T-helper 9 cell (primary cell): ENCODE measurements at places on chromosomes 13 and 19.
A peak's percentile ranks its signal among the peaks of the same experiment; 100 is the strongest.

GRCh38 chr19:49924004-49924880 is 4.8 kb upstream of the ATF5 start:
- DNase-seq, result no peak

DNA sequence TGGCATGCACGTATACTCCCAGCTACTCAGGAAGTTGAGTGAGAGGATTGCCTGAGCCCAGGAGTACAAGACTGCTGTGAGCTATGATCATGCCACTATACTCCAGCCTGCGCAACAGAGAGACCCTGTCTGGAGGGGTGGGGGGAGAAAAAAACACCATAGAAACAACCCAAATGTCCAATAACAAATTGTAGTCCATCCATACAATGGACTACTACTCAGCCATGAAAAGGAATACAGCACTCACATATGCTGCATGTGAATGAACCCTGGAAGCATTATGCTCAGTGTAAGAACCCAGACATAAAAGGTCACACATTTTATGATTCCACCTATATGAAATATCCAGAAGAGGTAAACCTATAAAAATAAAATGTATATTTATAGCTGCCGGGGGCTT is 42.3 kb downstream of the CD320 start:
- DNase-seq, result no peak

- DNase-seq, result no peak
Observed at GRCh38 chr19:33293255-33294057, 8.9 kb downstream of the CEBPA start.

DNA sequence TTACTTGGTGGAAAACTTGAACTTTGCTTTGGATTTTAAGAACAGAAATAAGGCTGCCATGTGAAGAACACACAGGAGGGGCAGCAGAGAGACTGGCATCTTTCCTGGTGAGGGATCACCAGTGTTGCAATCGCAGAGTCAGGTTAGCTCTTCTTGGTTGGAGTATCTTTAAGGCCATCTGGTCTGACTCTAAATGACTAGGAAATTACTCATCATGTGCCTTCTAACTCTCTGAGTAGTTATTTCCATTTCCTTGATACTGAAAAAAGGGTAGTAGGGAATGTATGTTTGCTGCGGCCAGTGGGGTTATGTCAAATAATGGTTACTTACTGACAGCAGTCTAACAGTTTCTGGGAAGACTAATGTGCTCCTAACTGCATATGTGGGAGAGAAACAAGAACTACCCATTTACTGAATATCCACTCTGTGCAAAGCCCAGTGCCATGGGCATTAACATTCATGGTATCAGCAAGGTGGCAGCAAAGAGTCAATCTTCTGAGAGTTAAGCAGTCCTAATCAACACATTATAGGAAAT is 122.1 kb downstream of the COG6 start:
- no peak for DNase-seq

DNA sequence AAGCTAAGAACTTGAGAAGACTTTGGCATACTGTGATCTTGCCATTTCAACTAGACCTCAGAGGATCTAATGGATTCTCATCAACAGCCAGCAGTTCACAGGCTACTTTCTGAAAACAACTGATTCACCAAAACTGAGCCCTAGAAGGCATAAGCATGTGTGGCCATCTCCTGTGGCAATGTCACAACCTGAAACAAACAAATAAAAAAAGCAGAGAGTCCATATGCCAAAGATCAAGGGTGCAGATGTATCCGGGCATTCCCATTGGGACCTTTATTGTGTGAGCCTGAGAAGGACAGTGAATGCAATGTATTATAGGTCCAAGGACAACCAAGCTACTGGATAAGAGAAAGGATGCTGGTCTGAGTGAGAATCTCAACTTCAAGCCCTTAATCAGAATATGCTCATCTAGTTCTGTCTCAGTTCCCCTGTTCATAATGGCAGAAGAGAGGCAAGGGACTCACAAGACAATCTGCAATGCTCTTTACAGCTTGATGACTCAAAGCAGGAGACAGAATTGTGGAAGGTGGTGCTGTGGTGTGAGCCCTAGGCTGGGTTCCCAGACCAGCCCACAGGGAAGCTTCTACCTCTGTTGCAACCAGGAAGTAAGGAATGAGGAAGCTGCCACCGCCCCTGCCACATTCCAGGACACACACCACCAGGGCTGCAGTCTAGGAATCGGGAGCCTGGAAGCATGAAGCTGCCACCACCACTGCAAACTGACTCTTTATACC is 133.7 kb downstream of the RAP2A start:
- no peak for DNase-seq

DNA sequence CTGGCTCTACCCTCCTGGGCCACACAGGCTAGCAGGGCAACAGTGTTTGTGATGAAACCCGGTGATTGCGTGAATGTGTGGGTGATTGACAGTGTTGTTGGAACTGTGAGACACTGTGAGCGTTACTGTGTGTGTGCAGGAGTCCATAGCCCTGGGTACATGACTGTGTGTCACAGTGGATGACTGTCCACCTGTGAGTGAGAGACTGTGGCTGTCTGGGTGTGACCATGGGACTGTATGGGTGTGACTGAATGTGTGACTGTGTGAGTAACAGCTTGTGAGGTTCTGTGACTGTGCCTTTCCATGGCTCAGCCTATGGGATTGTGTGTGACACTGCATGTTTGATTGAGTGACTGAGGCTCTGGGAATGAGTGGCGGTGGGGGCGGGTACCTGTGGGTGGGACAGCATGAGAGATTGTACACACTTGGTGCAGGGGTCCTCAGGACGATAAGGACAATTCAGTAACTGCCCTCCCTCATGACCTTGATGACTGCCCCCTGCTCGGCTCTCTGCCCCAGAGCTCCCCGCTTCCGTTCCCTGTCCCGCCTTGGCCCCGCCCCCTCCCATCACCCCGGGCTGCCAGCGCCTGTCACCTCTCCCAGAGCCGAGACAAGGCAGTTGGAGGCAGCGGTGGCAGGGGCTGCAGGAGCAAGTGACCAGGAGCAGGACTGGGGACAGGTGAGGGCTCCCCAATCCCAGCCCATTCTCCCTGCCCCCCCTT is at the start of gene GIPR:
GIPR (plus strand) TSS at position 602 of the 722 bp plus-strand sequence. CDS start 1,300 bp downstream, outside the sequence.
- DNase-seq, result peak; percentile 52

DNA sequence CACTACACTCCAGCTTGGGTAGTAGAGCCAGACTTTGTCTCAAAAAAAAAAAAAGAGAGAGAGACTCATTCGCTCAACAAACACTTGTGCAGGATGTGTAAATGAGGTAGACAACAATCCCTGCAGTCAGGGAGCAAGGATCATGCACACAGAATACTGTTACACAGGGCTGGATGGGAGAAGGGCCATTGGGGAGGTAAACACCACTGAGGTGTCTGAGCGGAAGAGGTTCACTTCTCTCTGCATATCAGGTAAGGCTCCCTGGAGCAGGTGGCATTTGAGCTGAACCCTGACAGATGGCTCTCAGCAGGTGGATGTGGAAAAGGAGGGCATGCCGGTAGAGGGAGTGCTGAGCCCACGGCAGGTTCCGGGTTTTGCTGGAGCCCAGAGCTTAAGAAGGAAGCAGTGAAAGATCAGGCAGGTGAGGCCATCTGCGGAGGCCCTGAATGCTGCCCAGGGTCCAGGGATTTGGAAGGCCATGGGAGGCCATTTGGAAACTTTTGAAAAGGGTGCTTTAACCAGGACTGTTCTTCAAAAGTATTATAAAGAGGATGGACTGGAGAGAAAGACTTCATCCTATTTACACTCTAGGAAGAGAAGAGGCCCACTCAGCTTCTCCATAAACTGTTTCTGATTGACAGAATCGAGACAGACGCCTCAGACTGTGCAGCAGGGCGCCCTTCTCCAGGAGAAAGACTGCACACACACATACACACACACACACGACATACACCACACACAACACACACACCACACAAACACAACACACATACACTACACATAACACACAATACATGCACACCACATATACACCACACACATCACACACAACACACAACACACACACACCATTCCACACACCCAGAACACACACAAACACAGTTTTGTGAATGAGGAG is 199.4 kb downstream of the USP12 start:
- no peak for DNase-seq

- DNase-seq, result no peak
Observed at GRCh38 chr19:13744174-13744573, 20.1 kb upstream of the MRI1 start.

DNA sequence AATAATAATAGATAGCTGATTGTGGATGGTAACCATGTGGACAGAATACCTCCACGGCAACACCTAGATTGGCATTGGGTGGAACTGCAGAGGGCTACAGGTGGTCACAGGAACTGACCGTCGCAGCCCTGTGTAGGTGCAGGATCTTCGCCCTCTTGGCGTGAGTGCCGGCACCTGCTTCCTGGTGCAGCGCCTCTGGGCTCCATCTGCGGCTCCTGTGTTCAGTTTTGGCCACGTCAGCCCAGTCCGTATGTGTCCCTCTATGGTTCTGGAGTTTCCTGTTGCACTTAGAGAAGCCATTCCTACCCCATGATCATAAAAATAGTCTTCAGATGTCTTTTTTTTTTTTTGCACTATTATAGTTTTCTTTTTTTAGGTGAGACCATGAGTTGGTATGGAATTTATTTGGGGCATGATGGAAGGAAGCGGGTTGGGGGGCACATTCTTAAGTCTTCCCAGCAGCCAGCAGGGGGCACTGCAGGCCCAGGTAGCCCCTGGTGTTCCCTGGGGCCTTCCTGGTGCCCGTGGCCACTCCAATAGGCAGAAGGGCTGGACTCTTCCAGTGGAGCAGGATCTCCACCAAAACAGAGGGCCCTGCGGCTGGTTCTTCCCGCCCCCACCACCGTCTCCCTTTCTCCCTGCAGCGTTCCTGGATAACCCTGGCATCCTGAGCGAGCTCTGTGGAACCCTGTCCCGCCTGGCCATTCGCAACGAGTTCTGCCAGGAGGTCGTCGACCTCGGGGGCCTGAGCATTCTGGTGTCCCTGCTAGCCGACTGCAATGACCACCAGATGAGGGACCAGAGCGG is 10.1 kb upstream of the SLC25A42 start:
- peak; percentile 70 for DNase-seq

DNA sequence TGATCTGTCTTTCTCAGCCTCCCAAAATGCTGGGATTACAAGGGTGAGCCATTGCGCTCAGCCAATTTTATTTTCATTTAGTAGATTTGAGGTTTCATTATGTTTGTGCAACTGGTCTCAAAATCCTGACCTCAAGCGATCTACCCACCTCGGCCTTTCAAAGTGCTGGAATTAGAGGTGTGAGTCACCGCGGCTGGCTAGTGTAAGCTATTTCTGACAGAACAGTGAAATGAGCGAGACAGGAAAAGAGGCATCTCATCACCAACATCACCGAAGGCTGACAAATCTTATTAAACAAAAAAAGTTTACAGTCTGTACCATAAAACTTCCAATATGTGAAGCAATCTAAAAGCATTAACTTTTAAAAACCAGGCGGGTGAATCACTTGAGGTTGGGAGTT is 12.2 kb upstream of the ZNF888 start:
- DNase-seq, result no peak

DNA sequence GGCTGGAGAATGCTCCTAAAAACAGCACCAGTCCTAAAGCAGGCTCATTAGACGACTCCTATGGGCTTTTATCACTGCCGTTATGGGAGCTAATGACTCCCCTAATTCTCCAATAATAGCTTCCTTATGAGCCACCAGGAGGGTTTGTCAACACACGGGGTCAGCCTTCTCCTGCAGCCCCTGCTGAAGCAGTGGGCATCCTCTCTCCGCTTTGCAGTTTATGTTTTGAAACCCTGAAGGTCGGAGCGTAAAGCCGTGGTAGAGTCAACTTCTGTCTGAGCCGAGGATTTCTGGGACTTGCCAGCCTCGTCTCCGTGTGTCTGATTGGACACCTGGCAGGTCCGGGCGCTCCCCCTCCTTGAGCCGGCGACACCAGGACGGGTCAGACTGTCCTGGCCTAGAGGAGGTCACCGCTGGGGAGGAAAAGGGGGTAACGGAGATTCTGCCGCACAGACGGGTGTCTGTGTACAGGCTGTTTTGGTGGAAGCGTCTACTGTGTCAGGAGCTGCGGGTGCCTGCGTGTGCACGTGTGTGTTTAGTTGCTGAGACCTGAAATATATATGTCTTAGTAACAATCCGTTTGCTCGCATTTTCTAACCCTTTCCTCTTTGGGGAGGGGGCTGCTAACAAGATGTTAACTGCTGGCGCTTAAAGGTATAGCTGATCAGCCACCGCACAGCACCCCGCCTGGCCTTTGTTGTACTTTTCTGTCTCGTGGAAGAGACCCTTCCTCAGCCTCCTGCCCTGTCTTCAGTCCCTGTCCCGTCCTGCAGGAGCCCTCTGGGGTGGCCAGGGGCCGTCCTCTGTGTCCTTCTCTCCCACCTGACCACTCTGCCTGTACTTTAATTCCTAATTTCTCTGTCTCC is 1.9 kb downstream of the KDM4B start:
- no peak for DNase-seq

DNA sequence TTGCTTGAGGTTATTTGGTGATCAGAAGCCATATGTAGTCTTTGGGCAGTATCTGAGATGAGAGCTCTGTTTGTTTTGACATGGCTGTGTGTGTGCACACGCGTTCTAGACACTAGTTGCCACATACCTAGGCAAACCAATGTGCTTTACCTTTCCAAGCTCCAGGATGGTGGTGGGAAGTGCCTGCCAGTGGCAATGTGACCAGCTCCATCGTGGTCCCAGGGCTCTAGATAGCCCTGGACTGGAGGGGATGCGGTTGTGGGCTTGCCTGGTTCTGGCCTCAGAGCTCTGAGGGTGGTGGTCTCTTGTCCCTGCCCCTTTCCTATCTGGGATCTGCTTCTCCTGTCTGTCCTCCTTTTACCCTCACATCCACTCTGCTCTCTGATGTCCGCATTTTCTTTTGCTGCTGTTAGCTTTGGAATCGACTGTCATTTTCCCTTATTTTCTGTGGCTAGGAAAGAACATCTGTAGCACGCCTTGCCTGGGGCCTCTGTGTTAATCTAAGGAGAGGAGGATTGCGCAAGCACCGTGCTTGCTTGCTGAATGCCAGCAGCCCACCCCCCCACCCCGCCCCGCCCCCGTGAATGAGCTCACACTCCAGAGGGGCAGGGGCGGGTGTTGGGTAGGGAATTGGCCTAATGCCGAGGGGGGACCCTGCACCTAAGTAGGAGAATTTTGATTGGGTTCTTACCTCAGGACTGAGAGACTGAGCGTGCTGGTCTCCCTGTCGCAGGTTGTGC is 89.5 kb downstream of the ARHGEF7 start:
- DNase-seq, result no peak

DNA sequence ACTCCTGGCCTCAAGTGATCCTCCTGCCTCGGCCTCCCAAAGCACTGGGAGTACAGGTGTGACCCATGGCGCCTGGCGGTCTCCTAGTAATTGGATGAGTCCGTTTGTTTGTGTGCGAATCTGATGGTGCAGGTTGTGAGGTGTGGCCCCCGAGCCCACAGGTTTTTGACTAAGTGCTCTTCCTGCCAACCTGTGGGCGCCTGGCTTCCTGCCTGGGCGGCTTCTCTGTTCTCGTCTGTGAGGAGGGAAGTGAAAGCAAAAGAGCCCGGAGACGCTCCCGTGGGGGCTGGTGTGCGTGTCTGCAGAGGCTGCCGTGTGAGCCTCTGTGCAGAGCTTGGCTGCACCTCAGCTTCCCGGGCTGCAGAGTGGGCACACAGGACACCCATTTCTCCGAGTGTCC is 10.0 kb downstream of the ARHGAP45 start:
- DNase-seq, result peak; percentile 86

DNA sequence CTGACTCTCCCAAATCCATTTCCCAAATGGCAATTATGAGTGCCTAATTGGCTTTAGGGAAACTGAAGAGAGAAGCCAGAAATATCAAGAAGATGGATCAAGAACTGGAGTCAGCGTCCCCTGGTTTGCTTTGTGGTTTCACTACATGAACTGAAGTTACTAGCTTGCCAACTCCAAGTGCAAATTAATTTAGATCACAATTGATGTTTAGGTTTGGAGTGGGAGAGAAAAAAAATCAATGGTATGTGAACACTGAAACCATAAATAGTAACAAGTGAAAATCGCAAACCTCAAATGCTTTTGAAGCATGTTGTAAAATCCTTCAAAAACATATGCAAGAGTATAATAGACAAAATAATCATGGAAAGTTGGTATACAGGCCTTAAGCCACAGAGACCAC is 1528.6 kb upstream of the SLC10A2 start:
- DNase-seq, result no peak
